AG09319 (cell line): ENCODE measurements at places on chromosomes 2 and 18.

DNA sequence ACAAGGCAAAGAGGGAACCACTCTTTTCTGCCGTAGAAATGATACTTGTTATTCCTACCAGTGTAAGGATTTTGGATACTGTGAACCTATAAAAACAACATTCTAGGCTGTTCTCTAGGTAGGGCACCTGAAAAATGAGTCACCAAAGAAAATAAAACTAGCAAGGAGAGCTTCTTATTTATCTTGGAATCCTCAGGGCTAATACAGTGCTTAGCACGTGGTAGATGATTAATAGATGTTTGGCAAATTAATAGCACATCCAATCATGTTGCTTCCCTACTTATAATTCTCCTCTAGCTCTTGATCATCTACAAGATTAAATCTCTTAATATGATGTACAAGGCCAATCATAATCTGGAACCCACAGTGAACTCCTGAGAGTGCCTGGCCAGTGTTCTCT, 73.1 kb downstream of the AAK1 start:
- DNase-seq = no peak

DNA sequence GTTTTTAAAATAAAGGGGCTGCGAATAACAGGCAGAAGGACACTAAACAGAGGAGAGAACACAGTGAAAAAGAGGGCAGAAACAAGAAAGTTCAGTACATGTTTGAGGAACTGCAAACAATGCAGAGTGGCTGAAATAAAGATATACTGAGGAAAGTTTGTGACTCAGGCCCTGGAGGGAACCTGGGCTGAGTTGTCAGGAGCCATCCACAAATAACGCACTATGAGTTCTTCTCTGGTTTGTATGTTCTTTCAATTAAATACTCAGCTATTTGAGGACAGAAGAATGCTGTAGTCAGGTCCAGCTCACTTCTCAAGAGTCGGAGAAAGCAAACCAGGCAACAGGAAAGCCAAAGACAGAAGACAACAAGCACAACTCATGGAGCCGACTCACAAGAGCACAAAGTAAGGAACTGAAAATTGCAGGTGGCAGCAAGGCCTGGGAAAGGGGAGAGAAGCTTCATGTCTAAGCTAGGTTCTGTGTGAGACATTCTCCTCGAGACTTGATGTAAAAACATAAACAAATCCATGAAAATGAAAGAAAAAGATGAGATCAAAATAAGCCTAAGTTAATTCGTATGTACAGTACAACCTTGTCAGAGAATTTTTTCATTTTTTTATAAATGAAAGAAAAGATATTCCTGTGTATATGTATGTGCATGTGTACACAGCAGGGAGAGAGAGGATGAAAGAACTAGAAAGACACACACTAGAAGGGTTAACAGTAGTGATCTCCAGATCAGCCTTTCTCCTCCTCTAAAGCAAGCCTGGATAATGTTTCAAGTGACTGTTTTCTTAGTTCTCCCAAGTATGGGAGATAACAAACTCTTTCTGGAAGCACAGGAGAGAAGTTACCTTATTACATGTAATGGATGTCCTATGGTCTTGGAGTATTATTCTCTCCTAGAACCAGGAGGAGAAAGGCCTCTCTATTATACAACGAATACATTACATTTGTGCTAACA, 41.5 kb downstream of the CHN1 start:
- no peak for DNase-seq

DNA sequence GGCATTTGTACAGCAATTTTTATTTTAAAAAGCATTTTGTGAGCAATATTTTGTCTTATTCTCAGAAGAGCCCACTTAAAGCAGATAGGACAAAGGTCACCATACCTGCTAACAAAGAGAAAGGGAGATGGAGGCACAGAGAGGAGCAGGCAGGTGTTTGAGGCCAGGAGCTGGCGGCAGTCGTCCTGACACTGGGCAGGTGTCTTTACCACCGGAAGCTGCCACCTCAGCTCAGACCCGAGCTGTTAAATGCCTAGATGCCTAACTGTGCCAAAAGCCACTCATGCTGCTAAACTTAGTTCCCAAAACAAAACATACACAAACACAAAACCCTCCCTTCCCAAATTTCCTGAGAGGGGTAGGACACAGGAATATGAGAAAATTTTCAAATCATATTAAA, 120.9 kb downstream of the CNTNAP5 start:
- no peak for DNase-seq

DNA sequence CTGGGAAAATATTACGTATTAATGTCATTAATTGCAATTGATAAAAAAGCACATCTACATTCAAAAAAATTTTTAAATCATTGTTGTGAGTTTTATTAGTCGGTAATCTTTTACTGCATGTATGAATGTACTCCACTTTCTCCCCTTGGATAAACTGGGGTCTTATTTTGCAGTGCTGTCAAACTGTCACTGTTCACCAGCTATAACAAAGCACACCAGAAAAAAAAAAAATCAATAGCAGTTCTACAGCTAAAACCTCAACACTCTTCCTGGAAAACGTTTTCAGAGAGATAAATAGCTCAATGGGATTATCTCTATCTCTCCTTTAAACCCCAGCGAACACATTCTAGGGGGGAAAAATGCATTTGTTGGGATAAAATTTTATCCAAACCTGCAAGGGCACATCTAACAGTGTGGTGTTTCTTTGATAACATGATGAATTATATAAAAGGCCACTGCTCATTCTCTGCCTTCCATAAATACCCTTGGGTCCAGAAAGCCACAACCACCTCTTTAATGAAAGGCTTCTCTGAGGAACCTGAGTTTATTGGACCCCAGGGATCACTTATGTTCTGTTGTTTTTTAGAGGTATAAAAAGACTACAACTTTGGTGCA, 219.9 kb downstream of the CDH20 start:
- no peak for DNase-seq

DNA sequence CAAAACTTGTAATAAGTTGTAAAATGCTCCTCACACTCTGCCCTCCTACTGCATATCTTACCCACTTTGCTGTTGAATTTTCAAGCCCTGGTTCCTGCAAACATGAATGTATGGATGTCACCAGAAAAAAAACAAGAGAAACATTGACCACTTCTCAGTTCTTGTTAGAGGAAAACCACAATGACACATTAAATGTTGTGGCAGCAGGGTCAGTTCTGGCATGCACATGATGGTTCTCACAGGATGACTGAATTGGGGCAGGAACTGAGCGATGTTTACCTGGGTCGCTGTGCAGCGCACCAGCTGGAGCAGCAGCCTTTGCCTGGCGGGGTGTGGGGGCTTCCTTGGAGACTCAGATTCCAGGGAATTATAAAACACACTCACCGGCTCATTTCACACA, 14.0 kb upstream of the PRKCE start:
- no peak for DNase-seq

GRCh38 chr2:211203986-211204385, 647.6 kb downstream of the CPS1 start:
- DNase-seq = no peak

- no peak for DNase-seq
Measured at GRCh38 chr2:241607162-241607885, 29.6 kb downstream of the THAP4 start.

GRCh38 chr2:85329181-85329651, 1.4 kb upstream of the TGOLN2 start:
- no peak for DNase-seq

- DNase-seq = no peak
Measured at GRCh38 chr18:8797206-8797605, 91.8 kb downstream of the MTCL1 start.

DNA sequence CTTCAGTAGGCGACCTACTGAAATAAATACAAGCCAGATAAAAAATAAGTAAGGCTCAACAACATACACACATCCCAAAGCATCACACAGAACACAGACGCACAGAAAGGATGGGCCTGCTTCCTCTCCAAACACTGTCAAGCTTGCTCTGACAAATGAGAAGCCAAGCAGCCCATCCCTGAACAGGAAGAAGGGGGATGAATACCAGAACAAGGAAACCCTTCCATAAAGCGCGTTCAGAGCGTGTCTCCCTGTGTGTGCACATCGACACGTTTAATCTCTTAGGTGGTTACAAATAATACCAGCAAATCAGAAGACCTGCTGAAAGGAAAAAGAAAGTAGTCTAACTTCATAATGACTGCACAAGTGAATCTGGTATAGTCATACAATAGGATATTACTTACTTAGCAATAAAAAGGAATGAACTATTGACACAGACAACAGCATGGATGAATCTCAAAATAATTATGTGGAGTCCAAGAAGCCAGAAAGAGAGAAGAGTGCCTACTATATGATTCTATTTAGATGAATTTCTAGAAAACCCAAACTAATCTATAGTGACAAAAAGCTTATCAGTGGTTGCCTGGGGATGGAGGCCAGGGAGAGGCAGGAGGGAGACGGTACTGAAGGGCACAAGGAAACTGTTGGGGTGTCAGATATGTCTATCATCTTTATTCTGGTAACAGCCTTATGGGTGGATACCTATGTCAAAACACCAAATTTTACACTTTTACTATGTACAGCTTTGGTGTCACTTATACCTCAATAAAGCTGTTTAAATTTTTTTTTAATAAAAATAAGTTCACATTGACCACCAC, 26.8 kb downstream of the MBOAT2 start:
- no peak for DNase-seq

DNA sequence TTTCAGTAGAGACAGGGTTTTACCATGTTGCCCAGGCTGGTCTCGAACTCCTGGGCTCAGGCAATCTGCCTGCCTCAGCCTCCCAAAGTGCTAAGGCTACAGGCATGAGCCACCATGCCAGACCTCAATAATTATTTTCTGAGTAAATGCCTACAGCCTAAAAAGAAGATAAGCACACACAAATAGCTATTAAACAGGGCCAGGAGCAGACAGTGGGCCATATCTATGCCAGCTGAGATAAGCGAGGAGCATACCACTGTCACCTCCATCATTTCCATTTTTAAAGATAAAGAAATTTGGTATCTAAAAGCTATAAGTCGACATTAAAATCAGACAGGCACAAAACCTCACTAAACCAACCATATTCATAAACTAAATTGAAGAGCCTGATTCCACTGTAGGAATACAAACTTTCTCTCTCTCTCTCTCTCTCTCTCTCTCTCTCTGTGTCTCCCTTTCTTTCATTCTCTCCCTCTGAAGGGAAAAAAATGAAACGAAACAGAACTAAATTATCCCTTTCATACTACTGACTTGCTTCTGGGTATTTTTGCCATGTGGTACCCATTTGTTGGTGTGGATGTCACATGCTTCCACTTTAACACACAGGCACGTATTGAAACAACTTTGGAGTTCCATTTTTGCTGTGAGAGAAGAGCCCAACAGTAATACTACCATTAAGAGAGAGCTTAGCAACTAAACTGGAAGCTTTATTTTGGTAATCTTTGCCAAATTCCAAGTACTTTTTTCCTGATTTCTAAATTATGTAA, 51.0 kb downstream of the FARSB start:
- DNase-seq = no peak
